Retinal pigment epithelial cell (primary cell): ENCODE measurements at places on chromosomes 12 and 14.

- no peak for DNase-seq
These were observed 853.7 kb downstream of the GALC start for GRCh38 chr14:87139299-87139698.

GRCh38 chr14:53758141-53758540 lies 198.5 kb downstream of the BMP4 start:
- DNase-seq = no peak

DNA sequence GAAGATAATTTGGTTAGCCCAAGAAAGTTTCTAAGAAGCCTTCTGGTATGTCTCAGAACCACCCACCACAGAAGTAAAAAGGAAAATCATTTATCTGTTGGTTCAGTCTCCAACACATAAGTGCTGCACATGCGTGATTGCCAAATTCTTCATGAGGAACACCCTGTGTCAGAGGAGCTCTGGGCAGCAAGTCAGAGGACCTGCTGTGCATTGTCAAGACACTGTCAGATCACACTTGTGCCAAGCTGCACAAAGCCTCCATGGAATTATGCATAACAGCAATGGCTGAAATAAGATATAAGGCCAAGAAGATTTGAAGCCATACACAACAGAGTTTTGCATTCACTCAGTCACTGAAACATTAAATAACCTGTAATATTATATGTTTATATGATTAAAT lies 1304.7 kb upstream of the FLRT2 start:
- DNase-seq = no peak

GRCh38 chr12:30863839-30864238 lies 62.7 kb upstream of the TSPAN11 start:
- DNase-seq = no peak

DNA sequence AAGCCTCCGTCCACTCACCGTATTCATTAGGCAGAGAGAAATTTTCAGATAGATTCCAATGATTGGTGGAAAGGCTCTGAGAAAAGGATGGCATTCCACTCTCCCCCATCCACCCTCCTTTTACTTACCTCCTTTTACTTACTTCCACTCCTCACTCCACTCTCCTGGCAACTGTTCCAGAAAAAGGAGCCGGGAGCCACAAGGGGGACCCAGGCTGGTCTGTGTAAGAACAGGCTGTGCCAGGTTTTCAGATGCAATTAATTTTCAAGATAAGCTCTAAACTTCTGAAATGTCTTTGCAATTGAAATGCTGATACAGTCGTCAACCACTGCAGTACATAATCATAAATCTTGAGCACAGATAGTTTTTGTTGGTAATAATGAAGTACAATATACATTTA lies 248.8 kb downstream of the ANO6 start:
- peak; percentile 33 for DNase-seq

- no peak for DNase-seq
These were observed 73.7 kb upstream of the KCNJ8 start for GRCh38 chr12:21848192-21848591.

DNA sequence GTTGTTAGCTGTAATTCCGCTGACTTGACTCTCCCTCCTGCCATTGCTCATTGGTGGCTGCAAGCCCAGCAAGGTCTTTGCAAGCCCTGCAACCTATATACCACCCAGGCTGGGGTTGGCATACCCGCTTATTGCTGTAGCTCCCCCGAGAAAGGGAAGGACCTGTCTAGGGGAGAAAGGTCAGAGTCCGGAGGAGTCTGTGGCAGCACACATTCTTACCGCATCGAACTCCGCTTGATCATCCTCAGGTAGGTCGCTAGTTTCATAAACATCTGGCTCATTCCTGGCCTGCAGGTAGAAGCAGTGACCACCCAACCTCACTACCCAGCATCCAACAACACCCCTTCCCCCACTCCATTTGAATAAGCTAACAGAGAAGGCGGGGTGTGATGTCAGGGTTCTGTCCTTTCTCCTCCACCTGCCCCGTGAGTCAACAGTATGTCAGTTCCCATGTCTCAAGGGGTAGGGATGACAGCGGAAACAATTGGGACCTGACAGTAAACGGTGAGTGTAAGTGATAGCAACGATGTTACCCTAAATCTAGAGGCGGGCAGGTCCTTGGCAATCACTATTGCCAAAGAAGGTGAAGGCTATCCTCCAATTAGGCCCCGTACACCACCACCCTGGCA lies 1.1 kb downstream of the DCTN2 start:
- no peak for DNase-seq

DNA sequence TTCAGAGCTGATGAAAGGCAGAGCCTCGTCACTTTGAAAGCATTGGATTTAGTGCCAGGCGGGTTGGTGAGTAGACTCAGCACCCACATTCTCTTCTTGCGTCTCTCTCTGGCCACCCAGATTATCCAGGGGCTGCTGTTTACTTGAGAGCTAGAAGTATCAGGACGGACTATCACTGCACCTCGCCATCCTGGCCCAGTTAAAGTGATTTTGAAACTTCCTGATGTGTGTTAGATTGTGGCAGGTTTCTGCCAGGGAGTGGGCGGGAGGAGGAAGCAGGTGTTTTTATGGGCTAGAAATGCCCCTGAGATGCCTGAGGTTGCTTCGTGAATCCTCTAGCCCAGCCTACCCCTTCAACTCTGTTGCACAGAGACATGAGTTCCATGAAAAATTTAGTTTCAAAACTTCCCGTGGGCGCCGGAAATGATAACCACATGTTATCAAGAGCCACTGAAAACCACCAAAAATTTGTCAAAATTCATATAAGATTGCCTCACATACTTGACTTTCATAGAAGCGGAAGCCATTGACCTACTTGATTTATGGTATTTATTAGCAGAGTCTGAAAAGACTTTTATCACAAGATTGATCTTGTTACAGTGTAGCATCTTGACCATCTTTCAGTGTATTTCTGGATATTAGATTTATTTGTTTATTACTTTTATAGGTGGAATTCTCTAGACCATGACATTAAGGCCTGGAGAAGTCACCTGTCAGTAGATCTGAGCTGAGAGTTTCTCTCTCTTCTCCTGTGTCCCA lies 466.0 kb downstream of the RAD51B start:
- DNase-seq = no peak
